RWPE2 (cell line): ENCODE measurements at places on chromosomes 16 and 17.
A peak's percentile ranks its signal among the peaks of the same experiment; 100 is the strongest.

- no peak for DNase-seq
- H3K4me1 ChIP-seq: peaks cover 13% of the 10 kb centered on the region
- no peaks in the 10 kb centered on the region for H3K36me3 ChIP-seq
- H3K27me3 ChIP-seq: no peaks in the 10 kb centered on the region
- H3K4me3 ChIP-seq: no peak overlapping the region
These were observed 173.9 kb downstream of the LAT start for GRCh38 chr16:29158785-29159184.

GRCh38 chr17:83136156-83136555 lies 56.7 kb downstream of the METRNL start:
- H3K4me1 ChIP-seq: no peaks in the 10 kb centered on the region
- no peak for DNase-seq
- no peak overlapping the region for H3K27ac ChIP-seq
- H3K4me3 ChIP-seq: no peak overlapping the region
- H3K27me3 ChIP-seq: peaks cover 7% of the 10 kb centered on the region

DNA sequence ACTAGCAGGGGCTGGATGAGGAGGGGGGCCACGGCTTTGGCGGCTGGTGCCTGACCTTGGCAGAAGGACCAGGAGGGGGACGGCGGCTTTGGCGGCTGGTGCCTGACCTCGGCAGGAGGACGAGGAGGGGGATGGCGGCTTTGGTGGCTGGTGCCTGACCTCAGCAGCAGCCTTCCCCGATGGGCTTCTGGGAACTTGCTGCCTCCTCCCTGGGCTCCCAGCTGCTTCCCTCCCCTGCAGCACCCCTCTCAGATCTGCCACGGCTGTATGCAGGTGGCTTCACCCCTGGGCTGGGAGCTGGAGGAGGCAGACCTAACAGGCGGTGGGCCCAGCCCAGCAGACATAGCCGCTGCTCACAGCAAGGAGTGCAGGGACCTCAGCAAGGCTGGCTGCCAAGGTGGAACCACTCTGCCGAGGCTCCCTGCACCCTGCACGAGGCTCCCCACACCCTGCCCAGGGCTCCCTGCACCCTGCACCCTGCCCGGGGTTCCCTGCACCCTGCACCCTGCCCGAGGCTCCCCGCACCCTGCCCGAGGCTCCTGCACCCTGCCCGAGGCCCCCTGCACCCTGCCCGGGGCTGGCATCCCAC lies 38.4 kb upstream of the CBFA2T3 start:
- H3K27me3 ChIP-seq: peaks cover 6% of the 10 kb centered on the region
- no peak overlapping the region for H3K4me3 ChIP-seq
- H3K36me3 ChIP-seq: no peaks in the 10 kb centered on the region
- DNase-seq: peak; percentile 62
- H3K27ac ChIP-seq: no peak overlapping the region

GRCh38 chr16:7534749-7535148 lies 202.1 kb downstream of the RBFOX1 start:
- H3K27ac ChIP-seq: no peak overlapping the region
- H3K36me3 ChIP-seq: no peaks in the 10 kb centered on the region
- DNase-seq: no peak
- H3K27me3 ChIP-seq: no peaks in the 10 kb centered on the region
- no peak overlapping the region for H3K4me3 ChIP-seq

GRCh38 chr16:14036889-14037288 lies 34.2 kb upstream of the MRTFB start:
- no peak overlapping the region for H3K27ac ChIP-seq
- no peaks in the 10 kb centered on the region for H3K4me1 ChIP-seq
- no peak for DNase-seq
- no peaks in the 10 kb centered on the region for H3K36me3 ChIP-seq
- H3K27me3 ChIP-seq: no peaks in the 10 kb centered on the region

DNA sequence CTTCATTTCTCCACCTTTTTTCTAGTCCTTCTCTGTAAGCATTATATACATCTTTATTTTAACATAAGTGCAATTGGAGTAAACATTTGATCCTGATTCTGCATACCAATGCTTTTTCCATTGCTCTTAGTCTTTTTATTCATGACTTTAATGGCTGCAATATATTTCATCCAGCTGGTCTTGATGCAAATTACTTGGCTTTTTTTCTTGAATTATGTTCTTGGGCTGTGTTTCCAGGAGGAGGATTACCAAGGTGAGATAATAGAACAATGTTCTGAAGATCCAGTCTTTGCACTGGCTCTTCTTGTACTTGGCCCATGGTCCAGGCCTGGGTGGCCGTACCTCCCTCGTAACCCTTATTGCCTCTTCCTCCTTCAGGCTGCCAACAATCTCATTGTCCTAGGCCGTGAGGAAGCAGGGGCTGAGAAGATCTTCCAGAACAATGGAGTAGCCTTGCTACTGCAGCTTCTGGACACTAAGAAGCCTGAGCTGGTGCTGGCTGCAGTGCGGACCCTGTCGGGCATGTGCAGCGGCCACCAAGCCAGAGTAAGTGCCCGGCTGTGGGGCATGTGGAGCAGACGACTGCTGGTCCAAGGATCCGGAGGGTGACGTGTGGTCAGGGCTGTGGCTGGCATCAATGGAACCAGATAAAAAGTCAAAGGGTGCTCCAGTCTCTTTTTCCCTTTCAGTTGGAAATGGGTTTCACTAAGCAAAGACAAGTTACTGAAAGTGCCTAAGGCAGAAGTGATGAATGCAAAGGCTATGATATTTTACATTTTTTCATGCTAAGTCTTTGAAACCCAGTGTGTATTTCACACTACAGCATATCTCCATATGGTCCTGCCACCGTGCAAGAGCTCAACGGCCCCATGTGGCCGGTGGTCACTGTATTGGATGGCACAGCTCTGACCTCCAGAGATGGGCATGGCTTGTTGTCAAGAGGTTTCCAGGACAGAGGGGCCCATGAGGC lies 6.9 kb downstream of the UNC45B start:
- H3K36me3 ChIP-seq: no peaks in the 10 kb centered on the region
- no peak for DNase-seq
- no peaks in the 10 kb centered on the region for H3K27me3 ChIP-seq
- H3K27ac ChIP-seq: no peak overlapping the region
- H3K4me3 ChIP-seq: no peak overlapping the region

- DNase-seq: no peak
- H3K4me1 ChIP-seq: peaks cover 9% of the 10 kb centered on the region
- no peaks in the 10 kb centered on the region for H3K27me3 ChIP-seq
- no peak overlapping the region for H3K27ac ChIP-seq
These were observed 95.5 kb upstream of the ZNF469 start for GRCh38 chr16:88287219-88287618.

GRCh38 chr16:66152823-66153393 lies 213.6 kb upstream of the CDH5 start:
- peaks cover 6% of the 10 kb centered on the region for H3K4me1 ChIP-seq
- no peak overlapping the region for H3K27ac ChIP-seq
- no peak for DNase-seq
- no peak overlapping the region for H3K4me3 ChIP-seq
- H3K27me3 ChIP-seq: no peaks in the 10 kb centered on the region
- no peaks in the 10 kb centered on the region for H3K36me3 ChIP-seq

- DNase-seq: no peak
- no peak overlapping the region for H3K27ac ChIP-seq
- H3K4me3 ChIP-seq: no peak overlapping the region
These were observed 121.6 kb downstream of the ZNF423 start for GRCh38 chr16:49734331-49734730.

DNA sequence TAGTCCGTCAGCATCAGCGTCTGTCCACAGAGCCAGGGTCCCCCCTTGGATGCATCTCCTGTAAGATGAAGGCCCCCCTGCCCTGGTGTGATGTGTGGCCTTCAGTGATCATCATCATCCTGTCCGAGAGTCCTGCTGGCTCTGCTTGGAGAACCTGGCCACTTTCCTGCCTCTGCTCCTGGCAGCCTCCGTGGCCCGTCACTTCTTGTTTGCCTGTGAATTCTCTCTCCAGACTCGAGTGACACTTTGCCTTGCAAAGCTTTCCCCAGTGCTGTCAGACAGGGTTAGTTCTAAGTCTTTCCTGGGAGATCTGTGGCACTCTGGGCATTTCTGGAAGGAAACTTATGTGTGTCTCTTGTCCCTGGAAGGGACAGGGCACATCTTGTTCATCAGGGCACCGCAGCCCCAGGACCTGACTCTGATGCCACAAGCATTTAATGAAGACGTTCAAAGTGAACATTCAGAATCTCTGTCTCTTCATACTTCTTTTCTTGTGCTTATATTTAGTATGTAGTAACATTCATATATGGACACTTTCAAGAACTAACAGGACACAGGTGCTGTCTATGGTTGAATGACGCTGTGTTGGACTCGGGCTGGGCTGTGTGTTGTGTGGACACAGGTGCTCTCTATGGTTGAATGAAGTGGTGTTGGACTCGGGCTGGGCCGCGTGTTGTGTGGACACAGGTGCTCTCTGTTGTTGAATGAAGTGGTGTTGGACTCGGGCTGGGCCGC lies 68.5 kb downstream of the RPTOR start:
- no peaks in the 10 kb centered on the region for H3K27me3 ChIP-seq
- DNase-seq: no peak
- H3K4me1 ChIP-seq: no peaks in the 10 kb centered on the region
- H3K36me3 ChIP-seq: no peaks in the 10 kb centered on the region
- no peak overlapping the region for H3K4me3 ChIP-seq

GRCh38 chr16:68113059-68113761 lies 28.0 kb downstream of the NFATC3 start:
- H3K27ac ChIP-seq: no peak overlapping the region
- no peak for DNase-seq
- no peaks in the 10 kb centered on the region for H3K4me1 ChIP-seq

DNA sequence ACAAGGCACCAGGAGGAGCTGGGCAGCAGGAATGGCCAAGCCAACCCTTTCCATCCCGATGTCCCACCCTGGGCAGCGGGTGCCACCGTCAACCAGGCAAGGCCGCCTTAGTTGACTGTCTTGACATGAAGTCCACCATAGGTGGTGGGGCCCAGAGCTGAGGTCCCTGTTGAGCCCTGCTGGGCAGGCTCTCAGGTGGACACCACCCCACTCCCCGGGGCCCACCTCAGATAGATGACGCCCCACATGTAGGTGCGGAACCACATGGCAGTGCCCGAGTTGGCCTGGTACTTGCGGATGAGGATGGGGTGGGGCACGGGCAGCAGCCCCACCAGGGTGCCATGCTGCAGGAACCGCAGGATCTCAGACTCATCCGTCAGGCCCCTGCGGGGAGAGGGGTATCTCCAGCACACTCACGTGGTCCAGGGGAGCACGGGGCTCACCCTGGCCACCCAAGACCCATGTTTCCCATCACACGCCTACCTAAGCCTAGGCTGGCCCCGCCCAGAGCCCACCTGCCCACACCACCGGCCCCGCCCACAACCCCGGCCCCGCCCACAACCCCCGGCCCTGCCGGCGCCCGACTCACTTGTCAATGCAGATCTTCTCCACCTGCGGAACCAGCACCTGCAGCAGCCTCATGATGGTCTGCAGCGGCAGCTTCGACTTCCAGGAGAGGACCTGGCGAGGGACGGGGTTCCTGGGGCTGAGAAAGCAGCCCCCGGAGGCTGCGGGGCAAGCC lies 16.2 kb downstream of the OTOP3 start:
- no peaks in the 10 kb centered on the region for H3K36me3 ChIP-seq
- no peak overlapping the region for H3K27ac ChIP-seq
- peaks cover 12% of the 10 kb centered on the region for H3K4me1 ChIP-seq
- H3K4me3 ChIP-seq: no peak overlapping the region

- peaks cover 8% of the 10 kb centered on the region for H3K36me3 ChIP-seq
- H3K4me3 ChIP-seq: no peak overlapping the region
- H3K27me3 ChIP-seq: no peaks in the 10 kb centered on the region
- peak overlapping the region; percentile 68 for H3K27ac ChIP-seq
These were observed 538 bp upstream of the RAPGEFL1 start for GRCh38 chr17:40176754-40177110.

GRCh38 chr17:2054262-2054511 lies 716 bp upstream of the HIC1 start:
- H3K27ac ChIP-seq: peak overlapping the region; percentile 11
- no peaks in the 10 kb centered on the region for H3K4me1 ChIP-seq
- DNase-seq: no peak
- H3K4me3 ChIP-seq: peak overlapping the region; percentile 39
- peaks cover 2% of the 10 kb centered on the region for H3K27me3 ChIP-seq

- peaks cover 7% of the 10 kb centered on the region for H3K36me3 ChIP-seq
- peak overlapping the region; percentile 29 for H3K4me3 ChIP-seq
- no peaks in the 10 kb centered on the region for H3K4me1 ChIP-seq
These were observed 22.4 kb upstream of the TEKT1 start for GRCh38 chr17:6853764-6854442.

DNA sequence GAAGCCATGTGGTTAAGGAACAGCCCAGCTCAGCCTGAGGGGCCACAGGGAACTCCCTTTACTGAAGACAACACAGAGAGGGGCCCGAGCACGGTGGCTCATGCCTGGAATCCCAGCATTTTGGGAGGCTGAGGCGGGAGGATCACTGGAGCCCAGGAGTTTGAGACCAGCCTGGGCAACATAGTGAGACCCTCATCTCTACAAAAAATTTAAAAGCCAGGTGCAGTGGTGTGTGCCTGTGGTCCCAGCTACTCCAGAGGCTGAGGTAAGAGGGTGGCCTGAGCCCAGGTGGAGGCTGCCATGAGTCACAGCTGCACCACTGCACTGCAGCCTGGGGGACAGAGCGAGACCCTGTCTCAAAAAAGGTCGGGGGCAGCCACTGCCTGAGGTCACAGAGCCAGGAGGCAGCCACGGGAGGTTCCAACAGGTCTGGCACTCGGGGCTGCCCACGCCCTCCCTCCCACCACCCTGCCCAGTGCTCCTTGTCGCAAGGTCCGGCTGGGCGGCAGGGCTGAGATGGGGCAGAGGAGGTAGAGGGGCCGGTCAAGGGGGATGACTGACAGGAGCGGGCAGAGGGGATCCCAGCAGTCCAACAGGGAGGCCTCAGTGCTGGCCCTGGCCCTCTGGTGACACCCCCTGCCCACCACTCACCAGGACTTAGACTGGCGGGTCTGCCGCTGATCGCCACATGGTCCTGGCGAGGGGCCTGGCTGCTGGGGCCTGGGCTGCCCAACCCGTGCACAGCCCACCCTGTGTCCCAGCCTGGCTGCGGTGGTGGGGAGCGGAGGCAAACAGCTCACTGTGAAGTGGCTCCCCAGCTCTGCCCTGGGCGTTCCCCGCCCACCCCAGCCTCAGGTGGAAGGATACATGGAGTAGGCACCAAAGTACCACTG lies 3.4 kb downstream of the CYBA start:
- H3K4me3 ChIP-seq: no peak overlapping the region
- no peak for DNase-seq
- no peak overlapping the region for H3K27ac ChIP-seq
- H3K4me1 ChIP-seq: no peaks in the 10 kb centered on the region
- peaks cover 9% of the 10 kb centered on the region for H3K36me3 ChIP-seq
- H3K27me3 ChIP-seq: no peaks in the 10 kb centered on the region

- DNase-seq: no peak
- no peaks in the 10 kb centered on the region for H3K4me1 ChIP-seq
- H3K27me3 ChIP-seq: peaks cover 12% of the 10 kb centered on the region
- no peak overlapping the region for H3K27ac ChIP-seq
These were observed 5.6 kb downstream of the SBK1 start for GRCh38 chr16:28297784-28298510.

GRCh38 chr17:74217037-74217730 lies 3.8 kb downstream of the TTYH2 start:
- DNase-seq: no peak
- no peak overlapping the region for H3K4me3 ChIP-seq
- H3K4me1 ChIP-seq: peaks cover 8% of the 10 kb centered on the region
- no peaks in the 10 kb centered on the region for H3K27me3 ChIP-seq
